Neural cell (in vitro differentiated cells): ENCODE measurements at places on chromosomes 4 and X. TPM values are rescaled to one million over a fixed set of nuclear protein-coding genes. Genes with fewer than 3 reads are reported as not detected.

RNF175 gene
- 30.1 and 37.8 TPM in 2 replicates for polyA plus RNA-seq

BEX5 gene
- 9.2 and 17.8 TPM in 2 replicates for polyA plus RNA-seq

SRPK3 gene
- not detected in 2 replicates for polyA plus RNA-seq

ANK2 gene
- polyA plus RNA-seq = 52.0 and 54.8 TPM in 2 replicates

PF4V1 gene
- polyA plus RNA-seq = not detected in 2 replicates
